ENCODE measurements at places on chromosomes 3 and 15.

DNA sequence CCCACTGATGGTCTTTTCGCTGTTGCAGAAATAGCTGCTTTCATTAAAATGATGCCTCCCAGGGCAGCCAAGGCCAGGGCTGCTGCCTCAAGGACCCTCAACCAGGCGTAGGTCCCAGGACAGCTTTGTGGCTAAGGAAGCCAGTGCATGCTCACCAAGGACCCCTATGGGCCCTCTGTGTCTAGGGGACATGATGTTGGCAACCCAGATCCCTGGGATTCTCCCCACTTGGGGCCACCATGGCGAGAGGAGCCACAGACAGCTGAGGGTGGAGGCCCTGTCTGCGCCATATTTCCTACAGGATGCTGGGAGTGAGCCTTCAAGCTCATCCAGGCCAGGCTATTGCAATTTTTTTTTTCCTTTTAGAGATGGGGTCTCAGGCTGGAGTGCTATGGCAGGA lies 137.2 kb downstream of the CHSY1 start:
- no peak for DNase-seq

- DNase-seq = peak; percentile 34
These were observed 40.9 kb upstream of the CCR2 start for GRCh38 chr3:46312991-46313390.

- no peak for DNase-seq
These were observed 202.0 kb downstream of the AKAP13 start for GRCh38 chr15:85582131-85583079.

GRCh38 chr3:128665362-128666021 lies 14.9 kb upstream of the RPN1 start:
- no peak for DNase-seq

DNA sequence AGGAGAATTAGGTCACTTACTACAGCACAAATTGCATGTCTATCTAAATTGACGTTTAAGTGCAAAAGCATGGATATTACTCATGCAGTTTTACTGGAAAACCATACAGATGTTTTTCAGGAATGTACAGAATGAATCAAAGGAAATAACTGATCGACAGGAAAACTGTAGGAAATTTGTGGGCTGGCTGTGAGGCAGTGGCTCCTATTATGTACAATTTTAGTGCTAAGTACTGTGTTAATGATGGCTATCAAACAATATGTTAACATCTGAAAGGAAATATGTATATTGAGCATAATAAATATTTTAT lies 6.9 kb downstream of the NUDT16 start:
- DNase-seq = peak; percentile 16

- DNase-seq = no peak
These were observed 5.5 kb upstream of the ANO10 start for GRCh38 chr3:43627360-43627759.

DNA sequence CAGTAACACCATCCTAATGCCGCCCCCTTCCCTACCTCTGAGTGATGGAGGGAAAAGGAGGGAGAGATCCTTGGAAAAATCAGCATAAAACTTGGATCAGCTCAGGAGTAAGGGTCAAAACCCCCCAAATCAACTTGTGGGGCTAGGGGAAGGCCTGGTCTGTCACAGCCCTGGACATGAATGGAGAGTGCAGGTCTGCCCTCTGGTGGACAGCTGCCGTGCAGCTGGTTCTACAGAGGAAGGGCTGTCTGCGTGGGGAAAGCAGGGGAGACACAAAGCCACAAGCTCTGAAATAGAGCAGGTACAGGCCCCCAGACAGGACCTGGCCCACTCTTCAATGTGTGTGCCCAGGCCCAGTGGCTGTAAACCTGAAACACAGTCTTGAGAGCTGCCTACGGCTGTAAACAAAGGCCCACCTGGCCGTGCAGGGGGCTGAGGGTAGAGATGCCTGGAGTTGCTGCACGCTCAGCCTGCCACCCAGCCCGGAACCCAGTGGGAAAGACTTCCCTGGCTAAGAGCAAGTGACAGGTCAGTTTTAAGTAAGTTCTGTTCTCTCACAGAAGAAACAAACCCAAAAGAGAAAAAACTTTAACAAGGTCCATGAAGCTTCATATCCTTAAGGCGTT lies 16.4 kb downstream of the CLK3 start:
- DNase-seq = peak; percentile 49

- DNase-seq = no peak
These were observed 246.9 kb upstream of the AGTR1 start for GRCh38 chr3:148450819-148451218.

DNA sequence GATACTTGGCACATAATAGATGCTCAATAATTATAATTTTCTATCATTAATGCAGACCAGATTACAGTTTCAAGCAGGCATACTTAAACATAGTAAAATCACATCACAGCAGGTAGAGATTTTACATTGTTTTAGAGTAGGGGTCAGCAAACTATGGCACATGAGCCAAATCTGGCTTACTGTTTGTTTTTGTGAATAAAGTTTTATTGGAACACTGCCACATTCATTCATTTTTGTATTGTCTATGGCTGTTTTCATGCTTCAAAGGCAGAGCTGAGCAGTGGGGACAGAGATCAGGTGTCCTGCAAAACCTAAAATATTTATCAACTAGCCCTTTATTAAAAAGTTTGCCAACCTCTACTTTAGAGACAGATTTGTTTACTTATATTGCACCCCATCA lies 189.6 kb upstream of the MRPL3 start:
- no peak for DNase-seq

- DNase-seq = no peak
These were observed 14.0 kb downstream of the PBRM1 start for GRCh38 chr3:52671676-52672075.

DNA sequence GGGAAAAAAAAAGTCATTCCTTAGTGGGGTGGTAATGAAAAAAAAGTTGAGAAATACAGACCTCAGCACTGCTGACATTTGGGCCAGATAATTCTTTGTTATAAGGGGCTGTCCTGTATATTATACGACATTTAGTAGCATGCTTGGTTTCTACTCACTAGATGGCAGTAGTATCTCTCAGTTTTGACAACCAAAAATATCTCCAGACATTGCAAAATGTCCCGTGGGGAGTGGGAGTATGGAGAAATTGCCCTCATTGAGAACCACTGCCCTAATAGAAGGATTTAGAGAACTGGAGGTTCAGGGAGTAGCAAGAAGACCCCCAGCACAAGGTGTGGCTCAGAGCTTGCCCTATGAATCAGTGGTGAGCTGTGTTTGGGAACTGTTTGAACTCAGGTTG lies 28.6 kb upstream of the TEX264 start:
- no peak for DNase-seq

DNA sequence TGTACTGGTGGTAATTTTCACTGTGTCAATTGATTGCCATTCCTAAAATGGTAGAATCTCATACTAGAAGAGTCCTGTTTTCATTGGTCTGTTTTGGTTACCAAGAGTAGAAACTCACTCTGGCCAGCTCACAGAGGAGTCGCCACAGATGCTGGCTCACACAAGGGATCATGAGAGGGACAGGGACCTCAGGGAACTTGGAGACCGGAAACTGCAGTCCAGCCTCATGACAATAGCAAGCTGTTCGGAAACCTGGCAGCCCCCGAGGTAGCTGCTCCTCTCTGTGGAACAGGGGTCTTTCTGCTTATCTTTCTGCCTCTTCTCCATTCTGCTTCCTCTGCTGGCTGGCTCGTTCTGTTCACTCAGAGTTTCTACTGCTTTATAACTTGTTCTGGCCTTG lies 192.9 kb downstream of the PLCL2 start:
- no peak for DNase-seq

DNA sequence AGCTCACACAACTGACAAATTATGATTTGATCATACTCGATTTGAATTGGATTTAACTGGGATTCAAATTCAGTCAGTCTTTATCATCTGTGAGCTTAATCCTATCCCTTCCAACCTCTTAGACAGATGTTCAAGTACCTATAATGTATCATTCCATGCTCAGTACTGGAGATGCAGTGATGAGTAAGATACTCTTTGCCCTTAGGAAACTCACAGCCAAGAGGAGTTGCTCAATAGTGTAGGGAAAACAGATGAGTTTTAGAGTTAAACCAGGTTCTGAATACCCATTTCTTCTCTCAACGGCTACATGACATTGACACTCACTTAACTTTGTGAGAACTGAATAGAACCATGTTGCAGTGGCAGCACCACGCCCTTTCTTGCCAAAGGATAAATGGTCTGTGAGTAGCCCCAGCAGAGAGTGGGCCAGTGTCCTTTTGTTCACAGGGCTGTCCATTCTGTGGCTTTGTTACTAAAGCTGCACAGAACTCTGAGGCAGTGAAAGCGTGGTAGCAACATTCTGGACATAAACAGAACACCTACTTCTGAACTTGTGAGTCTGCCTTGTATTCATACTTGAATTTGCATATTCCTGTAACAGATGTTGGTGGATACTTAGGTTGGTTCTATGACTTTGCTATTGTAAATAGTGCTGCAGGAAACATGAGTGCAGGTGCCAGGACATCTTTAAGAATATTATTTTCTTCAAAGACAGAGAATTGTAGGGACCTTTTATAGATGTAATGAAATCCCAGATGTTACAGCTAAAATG lies 91.6 kb downstream of the RASA2 start:
- DNase-seq = peak; percentile 21

DNA sequence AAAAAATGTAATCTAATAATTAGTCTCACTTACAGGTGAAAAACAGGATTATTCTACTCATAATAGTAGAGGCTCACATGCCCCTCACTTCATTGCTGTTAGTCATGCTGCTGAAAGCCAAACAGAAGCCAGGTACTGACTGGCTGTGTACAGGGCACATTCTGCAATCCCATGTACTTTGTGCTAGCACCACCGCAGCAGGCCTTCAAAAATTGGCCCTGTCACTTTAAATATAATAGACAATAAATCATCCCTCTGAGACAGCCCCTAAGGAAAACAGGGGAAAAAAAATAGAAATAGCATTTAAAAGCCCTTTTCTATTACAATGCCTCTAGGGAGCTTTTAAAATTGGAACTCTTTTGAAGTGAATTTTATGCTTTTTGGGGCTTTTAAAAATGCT lies 723.8 kb downstream of the TUSC7 start:
- DNase-seq = no peak

DNA sequence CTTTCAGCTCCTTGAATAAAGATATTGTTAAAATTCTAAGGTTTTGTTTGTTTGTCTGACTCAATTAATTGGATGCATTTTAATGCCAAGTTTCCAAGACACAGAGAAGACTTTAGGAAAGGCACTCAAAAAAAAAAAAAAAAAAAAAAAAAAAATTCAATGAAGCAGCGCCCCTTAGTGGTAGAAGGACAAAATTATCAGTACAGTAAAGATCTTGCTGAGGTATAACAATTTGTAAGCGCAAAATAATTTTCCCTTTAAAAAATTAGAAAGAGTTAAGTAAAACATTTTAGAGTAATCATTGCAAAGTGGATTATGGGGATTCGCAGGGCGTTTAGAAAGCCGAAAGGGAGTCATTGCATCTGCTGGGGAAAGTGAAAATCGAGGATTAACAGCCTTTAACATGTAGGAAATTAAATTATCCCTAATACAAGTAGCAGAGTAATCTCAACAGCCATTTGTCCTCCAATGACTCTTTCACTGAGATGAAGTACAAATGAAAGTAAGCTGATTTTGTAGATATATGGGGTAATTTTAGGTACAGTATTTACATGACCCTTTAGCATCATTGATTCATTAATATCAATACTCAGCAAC lies 5.8 kb upstream of the DIS3L start:
- DNase-seq = peak; percentile 40

DNA sequence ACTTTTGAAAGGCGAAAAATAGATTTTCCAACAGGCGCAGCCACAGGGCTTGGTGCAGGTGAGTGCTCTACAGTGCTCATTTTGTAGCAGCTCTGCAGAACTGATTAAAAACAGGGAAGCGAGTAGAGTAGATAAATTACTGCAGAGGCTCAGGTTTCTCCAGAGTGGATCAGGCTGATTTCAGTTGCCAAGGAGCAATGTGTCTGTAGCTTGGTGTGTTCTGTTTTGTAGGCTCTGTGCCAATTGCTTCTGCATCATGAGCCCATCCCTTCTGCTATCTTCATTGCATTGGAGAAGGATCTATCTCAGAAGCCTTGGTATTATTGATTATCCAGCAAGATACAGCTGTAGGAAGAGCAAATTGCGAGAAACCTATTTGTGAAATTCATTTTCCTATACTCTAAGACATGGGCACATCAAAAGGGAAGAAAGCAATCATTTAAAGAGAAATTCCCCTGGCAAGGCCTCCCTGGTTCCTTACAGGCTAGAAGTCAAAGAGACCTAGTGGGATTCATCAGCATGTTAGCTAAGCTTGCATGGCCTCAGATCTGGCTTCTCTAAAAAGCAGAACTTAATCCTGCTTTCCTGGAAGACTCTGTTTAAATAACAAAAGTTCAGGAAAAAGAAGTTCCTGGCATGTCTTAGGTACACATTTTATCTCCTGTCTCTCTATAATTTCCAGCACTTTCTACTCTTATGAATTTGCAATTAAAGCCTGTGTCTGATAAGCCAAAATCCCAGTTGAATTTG lies 432.4 kb upstream of the ATP10A start:
- DNase-seq = no peak

DNA sequence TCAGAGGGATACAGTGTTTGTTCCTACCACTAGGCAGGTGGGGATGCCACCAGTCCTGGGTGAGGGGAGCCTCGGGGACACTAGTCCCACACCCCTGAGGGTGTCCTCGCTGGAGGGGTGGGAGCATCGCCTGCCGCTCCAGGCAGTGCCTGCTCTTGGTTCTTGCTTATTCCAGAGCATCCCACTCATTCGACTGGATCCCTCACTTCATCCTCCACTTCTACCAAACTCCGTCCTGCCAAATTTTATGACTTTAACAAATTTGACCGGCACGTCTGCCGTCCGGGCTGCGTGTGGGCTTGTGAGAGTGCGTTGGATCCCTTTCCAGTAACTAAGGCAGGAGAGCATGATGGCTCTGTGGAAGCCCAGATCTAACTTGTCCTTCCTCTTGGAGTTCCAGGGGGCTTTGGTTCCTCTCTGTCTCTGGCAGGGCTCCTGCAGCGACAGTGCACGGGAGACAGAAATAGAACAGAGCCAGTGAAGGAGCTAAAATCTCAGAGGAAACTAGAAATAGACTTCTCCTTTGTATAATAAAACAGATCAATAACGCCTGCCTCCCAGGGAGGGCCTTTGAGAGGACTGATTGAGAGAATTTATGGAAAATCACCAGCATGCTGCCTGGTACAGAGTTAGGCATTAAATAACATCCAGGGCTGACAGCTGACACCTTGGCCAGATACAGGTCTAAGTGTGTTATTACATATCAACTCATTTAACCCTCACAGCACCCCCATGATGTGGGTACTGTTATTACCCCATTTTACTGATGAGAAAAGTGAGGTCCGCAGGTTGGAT lies 34.5 kb downstream of the MGLL start:
- no peak for DNase-seq

DNA sequence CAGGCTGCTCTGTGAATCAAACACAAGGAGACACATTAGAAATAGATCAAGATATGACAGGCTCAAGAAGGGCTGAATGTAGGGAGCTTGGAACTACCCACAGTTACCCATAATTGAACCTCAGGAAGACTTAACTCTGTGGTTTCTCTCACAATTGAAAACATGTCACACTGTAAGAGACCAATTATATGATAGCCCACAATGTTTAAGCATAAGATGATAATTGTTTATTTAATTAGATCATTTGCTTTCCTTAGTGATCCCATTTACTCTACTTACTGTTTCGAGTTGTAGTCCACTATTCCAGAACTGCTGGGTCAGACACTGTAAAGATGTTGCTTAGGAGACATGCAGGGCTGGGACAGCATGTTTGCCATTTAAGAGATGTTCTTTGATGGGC lies 201.3 kb upstream of the RARB start:
- no peak for DNase-seq

All from EL (cell line).